ENCODE measurements at places on chromosomes 13 and 19. TPM values are rescaled to one million over a fixed set of nuclear protein-coding genes. Genes with fewer than 3 reads are reported as not detected.

TMEM255B gene
- 8.6 TPM for polyA plus RNA-seq

C2CD4C gene
- 0.39 TPM for polyA plus RNA-seq

- no peak for DNase-seq
Measured at GRCh38 chr19:39144290-39145071, 18.9 kb downstream of the PAK4 start.

- DNase-seq: no peak
Measured at GRCh38 chr13:44664308-44664707, 88.2 kb upstream of the TSC22D1 start.

GRCh38 chr19:18279516-18280246 lies 1.7 kb downstream of the JUND start:
- DNase-seq: peak; percentile 91

DNA sequence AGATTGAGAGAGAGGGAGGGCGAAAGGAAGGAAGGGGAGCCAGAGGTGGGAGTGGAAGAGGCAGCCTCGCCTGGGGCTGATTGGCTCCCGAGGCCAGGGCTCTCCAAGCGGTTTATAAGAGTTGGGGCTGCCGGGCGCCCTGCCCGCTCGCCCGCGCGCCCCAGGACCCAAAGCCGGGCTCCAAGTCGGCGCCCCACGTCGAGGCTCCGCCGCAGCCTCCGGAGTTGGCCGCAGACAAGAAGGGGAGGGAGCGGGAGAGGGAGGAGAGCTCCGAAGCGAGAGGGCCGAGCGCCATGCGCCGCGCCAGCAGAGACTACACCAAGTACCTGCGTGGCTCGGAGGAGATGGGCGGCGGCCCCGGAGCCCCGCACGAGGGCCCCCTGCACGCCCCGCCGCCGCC lies at the start of gene TNFSF11:
Gene TNFSF11, plus strand, starts transcription at position 142 of the 400 bp plus-strand sequence. Its CDS starts 152 bp downstream, at position 294.
- no peak for DNase-seq

- DNase-seq: no peak
Measured at GRCh38 chr13:24661713-24662112, 18.5 kb upstream of the ATP12A start.

Data from mammary epithelial cell (primary cell).